H9 (cell line): ENCODE measurements at places on chromosomes 12 and 14.

- no peak for DNase-seq
- H3K4me3 ChIP-seq: no peak overlapping the region
- H3K4me1 ChIP-seq: no peaks in the 10 kb centered on the region
- no peaks in the 10 kb centered on the region for H3K36me3 ChIP-seq
- H3K27ac ChIP-seq: no peak overlapping the region
These were observed 183.0 kb upstream of the CAND1 start for GRCh38 chr12:67086116-67086515.

DNA sequence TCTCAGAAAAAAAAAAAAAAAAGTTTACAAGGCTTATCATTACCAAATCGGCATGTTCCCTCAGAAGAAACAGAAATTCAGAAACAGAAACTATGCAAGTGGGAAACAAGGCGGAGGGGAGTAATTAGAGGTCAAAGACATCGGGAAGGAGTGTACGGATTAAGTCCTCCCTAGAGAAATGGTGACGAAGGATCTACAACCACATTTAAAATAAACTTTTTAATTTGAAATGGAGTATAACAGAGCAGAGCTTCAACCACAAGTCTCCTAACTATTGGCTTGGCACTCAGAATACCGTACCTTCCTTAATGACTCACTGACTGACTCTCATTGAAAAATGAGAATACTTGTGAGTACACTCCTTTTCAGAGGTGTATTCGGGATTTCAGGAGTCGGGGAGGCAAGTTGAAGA, 908 bp downstream of the ENTPD5 start:
- H3K27me3 ChIP-seq: no peaks in the 10 kb centered on the region
- no peaks in the 10 kb centered on the region for H3K4me1 ChIP-seq
- no peak for DNase-seq
- 0 out of 2 replicates have a peak, but pooled peaks cover 4% of the 10 kb centered on the region for H3K36me3 ChIP-seq
- no peak overlapping the region for H3K27ac ChIP-seq

GRCh38 chr12:9642606-9643265, 26.8 kb upstream of the CLEC2D start:
- no peak for DNase-seq
- H3K27me3 ChIP-seq: no peaks in the 10 kb centered on the region
- H3K4me3 ChIP-seq: no peak overlapping the region
- no peak overlapping the region for H3K27ac ChIP-seq

GRCh38 chr12:16962889-16963288, 356.9 kb upstream of the LMO3 start:
- no peak overlapping the region for H3K27ac ChIP-seq
- H3K36me3 ChIP-seq: no peaks in the 10 kb centered on the region
- no peaks in the 10 kb centered on the region for H3K27me3 ChIP-seq
- H3K4me3 ChIP-seq: no peak overlapping the region

- no peaks in the 10 kb centered on the region for H3K36me3 ChIP-seq
- peak overlapping the region; percentile 75 for H3K4me3 ChIP-seq
- DNase-seq: no peak
- H3K27ac ChIP-seq: no peak overlapping the region
- peaks cover 6% of the 10 kb centered on the region; the same call in 1 of the 2 replicates for H3K27me3 ChIP-seq
These were observed 673 bp downstream of the BEGAIN start for GRCh38 chr14:100586403-100587085.

- DNase-seq: no peak
- no peaks in the 10 kb centered on the region for H3K36me3 ChIP-seq
- peaks cover 5% of the 10 kb centered on the region; the same call in 1 of the 2 replicates for H3K4me1 ChIP-seq
- no peaks in the 10 kb centered on the region for H3K27me3 ChIP-seq
These were observed 198.3 kb upstream of the CPNE8 start for GRCh38 chr12:39103552-39104165.
